ENCODE measurements at places on chromosomes 6 and 20.

GRCh38 chr20:22908944-22909343, 126.2 kb upstream of the SSTR4 start:
- no peak for DNase-seq

DNA sequence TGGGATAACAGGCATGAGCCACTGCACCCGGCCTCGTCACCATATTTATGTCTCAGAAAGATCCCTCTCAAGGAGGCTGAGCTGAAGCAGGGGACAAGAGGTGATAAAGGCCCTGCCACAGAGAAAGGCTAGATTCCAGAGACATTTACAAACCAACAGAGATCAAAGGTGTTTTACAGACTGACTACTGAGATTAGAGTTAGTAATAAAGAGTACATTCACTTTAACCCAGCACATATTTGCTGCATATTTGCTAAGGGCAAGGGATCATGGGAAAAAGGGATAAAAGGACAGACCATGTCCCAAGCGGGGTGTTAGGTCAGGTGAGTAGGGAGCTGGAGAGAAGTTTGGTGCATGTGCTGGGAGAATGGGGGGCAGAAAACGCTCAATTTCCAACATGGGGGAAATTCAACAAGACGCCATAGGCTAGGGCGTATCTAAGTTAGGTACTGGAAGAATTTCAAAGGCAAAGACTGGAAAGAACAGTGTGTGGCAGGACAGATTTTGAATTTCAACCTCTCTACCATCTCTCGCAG, 43.8 kb upstream of the SEC63 start:
- no peak for DNase-seq

GRCh38 chr20:21291026-21291425, 12.1 kb upstream of the XRN2 start:
- DNase-seq, result no peak

- DNase-seq, result no peak
Measured at GRCh38 chr6:52285177-52286068, 881 bp upstream of the MCM3 start.

GRCh38 chr6:140572129-140572528, 1197.7 kb upstream of the CITED2 start:
- no peak for DNase-seq

DNA sequence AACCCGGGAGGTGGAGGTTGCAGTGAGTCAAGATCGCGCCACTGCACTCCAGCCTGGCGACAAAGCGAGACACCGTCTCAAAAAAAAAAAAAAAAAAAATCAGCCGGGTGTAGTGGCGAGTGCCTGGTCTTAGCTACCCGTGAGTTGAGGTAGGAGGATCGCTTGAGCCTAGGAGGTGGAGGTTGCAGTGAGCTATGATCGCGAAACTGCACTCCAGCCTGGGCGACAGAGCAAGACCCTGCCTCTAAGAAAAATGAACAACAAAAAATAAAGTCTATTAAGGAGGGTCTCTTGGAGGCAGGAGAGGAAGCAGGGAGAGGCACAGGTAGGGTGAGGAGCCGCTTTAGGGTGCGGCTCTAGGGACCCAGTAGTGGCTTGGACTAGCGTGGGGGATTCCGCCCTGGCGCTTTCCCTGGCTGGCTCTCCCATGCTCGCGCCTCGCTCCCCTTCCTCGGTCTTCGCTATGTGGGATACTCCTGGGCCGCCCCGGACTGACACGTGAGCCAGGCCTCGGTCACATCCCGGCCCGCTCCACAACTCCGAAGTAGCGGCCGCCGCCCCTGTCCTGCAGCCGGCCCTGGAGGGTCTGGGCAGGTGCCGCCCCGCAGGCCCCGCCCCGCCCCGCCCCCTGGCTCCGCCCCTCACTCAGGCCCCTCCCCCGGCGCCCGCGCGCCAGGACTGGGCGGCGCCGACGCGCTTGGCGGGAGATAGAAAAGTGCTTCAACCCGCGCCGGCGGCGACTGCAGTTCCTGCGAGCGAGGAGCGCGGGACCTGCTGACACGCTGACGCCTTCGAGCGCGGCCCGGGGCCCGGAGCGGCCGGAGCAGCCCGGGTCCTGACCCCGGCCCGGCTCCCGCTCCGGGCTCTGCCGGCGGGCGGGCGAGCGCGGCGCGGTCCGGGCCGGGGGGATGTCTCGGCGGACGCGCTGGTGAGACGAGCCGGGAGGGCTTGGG, at the start of gene MYBL2:
MYBL2 (plus strand) TSS at position 739 of the 953 bp plus-strand sequence; CDS start at position 909, 170 bp downstream.
- no peak for DNase-seq

DNA sequence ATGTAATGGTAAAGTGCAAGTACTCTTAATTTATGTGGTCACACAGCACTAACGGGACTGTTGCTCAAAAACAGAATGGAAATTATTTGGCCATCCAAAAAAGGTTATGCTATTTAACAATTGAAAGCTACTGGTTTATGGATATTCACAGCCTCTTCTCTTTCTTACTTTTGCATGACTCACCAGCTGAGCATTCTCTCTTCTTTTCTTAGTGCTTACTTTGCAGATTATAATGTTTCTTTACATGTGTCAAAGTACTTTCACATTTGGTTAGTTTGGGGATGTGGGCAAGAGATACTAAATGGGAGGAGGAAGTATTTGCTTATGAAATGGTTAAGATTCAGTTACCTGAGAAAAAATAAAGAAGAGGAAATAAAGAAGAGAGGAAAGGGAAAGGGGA, 610.5 kb downstream of the HTR1B start:
- no peak for DNase-seq

DNA sequence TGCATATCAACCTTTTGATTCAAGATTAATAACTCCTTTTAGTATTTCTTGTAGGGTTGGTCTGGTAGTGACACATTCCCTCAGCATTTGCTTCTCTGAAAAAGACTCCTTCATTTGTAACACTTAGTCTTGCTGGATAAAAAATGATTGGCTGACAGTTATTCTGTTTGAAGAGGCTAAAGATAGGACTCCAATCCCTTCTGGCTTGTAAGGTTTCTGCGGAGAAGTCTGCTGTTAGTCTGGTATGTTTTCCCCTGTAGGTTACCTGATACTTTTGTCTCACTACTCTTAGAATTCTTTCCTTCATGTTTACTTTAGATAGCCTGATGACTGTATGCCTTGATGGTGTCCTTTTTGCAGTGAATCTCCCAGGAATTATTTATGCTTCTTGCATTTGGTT, 96.0 kb downstream of the CARMIL1 start:
- no peak for DNase-seq

DNA sequence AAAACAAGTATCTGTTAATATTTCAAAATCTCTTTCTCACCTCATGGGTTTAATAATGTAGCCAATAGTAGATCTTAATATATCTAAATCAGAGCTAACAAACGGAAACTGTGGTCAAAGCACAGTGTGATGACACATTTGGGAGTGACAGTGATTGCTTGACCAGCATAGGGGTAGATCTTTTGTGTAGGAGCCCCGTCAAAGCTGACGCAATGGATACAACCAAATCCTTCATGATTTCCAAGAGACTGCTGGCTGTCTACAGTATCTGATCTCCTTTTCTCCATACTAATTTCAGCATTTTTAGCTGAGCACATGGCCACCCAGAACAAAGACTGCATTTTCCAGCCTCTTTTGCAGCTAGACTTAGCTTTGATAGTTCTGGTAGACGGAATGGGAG, 299.3 kb upstream of the ECI2 start:
- no peak for DNase-seq

- no peak for DNase-seq
Measured at GRCh38 chr20:40422656-40423055, 266.4 kb downstream of the MAFB start.

GRCh38 chr20:5748246-5748645, 2.0 kb upstream of the SHLD1 start:
- DNase-seq, result no peak

DNA sequence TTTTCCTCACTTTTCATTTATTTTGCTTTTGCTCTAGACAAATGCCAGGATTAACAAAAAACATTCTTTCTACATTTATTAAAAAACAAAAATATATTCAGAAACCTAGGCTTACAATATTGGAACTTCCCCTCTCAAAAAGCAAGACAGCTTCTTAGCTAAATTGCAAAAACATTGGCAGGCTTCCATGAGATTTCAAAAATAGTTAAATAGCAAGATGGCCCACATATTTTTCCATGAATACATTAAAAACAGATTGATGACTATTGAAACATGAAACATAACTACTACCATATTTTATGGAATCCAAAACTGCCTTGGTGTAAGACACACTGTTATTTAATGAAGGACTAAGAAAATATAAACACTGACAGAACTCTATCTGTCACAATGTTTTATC, 92.0 kb downstream of the LY86 start:
- DNase-seq, result no peak

GRCh38 chr6:25043892-25044291, 108.1 kb upstream of the RIPOR2 start:
- DNase-seq, result no peak

- DNase-seq, result no peak
Measured at GRCh38 chr20:40279390-40279789, 409.6 kb downstream of the MAFB start.

GRCh38 chr20:37114012-37114411, 18.2 kb upstream of the RBL1 start:
- no peak for DNase-seq

GRCh38 chr20:40431611-40432010, 257.4 kb downstream of the MAFB start:
- no peak for DNase-seq

DNA sequence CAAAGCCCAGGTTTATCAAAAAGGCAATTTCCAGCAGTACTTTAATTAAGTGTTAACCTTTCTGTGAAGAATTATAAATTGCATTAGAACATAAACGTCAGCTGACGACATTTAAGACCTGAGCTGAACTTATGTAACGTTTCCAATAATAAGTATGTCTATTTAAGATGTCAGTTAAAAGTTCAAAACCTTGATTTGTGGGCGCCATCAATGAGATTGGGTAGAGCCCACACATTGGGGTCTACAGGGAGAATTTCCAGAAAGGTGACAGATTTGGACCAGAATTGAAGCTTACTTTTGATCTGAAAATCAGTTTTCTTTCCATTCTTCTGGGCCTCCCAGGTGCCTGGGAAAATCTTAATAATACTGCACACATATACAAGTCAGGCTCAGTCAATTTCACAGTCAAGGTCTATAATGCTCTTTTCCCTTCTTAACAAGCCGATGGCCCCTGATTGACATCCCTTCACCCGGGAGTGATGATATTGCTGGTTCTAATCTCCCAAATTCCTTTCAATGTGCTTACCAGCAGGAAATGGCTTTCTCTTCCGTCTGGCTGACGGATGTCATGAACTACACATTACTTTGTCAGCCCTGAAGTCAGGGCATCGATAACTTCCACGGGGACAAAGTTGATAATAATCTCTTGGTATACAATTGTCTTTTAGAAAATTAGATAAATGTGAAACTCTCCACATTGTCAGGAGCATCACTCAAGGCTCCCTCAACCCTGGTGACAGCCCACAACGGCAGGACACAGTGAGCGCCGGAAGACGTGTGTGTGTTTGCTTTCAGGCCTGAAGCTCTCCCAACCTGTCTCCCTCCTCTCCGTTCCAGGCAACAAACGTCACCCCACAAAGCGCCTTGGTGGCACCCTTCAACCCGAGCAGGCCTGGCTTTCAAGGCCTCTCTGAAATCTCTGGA, 396.5 kb upstream of the CNR1 start:
- no peak for DNase-seq

GRCh38 chr20:14712302-14712739, 374.9 kb upstream of the FLRT3 start:
- no peak for DNase-seq

DNA sequence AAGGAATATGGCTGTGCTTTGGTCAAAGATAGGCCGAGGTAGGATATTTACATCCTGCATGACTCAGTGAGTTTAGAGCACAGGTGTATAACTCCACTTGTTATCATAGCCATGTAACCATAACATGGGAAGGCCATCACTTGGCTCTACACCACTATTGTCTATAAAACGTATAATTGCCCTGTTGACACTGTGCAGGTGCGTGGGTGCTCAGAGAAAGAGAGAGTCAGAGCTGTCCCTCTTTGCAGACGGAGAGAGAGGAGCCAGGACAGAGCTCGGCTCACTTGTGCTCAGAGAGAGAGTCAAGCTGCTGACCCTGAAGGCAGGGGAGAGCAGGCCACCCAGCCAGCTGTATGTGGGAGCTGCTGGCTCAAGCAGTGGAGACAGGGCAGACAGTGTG, 46.0 kb downstream of the OR2B6 start:
- DNase-seq, result no peak

DNA sequence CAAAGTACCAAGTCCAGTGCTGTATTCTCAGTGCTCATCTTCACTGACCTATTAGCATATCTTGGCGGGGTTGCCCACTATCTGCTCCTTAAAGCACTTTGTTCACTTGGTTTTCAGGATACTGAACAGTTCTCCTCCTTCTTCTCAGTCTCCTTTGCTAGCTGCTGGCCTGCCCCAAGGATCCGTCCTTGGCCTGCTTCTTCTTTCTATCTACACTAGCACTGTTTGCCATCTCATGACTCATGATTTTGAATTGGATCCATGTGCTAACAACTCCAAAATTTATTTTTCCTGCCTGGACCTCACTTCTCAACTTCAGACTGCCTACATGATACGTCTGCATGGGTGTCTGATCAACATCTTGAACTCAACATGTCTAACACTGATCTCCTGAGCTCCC, 15.5 kb downstream of the TPD52L1 start:
- DNase-seq, result no peak

GRCh38 chr6:128456510-128457230, 63.7 kb downstream of the PTPRK start:
- DNase-seq, result no peak

GRCh38 chr6:131998255-131998982, 47.2 kb upstream of the CCN2 start:
- no peak for DNase-seq

- DNase-seq, result no peak
Measured at GRCh38 chr6:140879946-140880345, 1252.8 kb upstream of the GJE1 start.

DNA sequence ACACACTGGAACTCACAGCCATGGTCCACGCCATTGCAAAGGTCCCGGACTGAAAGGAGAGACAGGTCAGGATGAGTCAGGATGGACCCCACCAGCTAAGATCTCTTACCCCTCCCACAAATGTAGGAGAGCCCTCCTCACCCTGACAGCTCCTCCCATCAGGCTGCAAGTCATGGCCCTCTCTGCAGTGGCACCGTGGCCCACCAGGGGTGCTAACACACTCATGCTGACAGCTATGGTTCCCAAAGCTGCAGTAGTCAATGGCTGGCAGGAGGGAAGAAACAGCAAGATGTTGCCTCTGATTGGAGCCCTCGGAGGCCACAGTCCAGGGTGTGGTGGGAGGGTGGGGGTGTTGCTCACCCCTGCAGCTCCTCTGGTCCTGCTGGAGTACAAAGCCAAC, 5.7 kb upstream of the RBPJL start:
- no peak for DNase-seq

DNA sequence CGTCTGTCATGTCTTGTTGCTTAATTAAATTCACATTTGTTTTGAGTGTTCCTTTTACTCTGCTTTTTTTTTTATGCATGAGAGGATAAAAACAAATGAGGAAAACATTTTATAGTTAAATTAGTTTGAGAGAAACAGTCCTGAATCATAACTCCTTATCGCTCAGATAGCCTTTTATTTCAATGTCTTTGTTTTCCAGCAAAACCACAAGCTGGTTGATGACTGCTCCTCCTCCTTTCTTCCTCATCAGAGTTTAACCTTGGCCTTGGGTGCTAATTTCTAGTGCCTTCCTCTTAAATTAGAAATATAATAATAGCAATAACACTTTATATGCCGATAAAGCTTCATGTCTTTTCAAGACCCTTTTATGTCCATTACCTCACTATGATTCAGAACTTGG, 3.1 kb downstream of the NOX3 start:
- DNase-seq, result no peak

- DNase-seq, result no peak
Measured at GRCh38 chr6:124066269-124066668, 262.6 kb downstream of the NKAIN2 start.

All from left renal cortex interstitium (tissue), 4 donors.